ENCODE measurements at places on chromosomes 11 and 22.

DNA sequence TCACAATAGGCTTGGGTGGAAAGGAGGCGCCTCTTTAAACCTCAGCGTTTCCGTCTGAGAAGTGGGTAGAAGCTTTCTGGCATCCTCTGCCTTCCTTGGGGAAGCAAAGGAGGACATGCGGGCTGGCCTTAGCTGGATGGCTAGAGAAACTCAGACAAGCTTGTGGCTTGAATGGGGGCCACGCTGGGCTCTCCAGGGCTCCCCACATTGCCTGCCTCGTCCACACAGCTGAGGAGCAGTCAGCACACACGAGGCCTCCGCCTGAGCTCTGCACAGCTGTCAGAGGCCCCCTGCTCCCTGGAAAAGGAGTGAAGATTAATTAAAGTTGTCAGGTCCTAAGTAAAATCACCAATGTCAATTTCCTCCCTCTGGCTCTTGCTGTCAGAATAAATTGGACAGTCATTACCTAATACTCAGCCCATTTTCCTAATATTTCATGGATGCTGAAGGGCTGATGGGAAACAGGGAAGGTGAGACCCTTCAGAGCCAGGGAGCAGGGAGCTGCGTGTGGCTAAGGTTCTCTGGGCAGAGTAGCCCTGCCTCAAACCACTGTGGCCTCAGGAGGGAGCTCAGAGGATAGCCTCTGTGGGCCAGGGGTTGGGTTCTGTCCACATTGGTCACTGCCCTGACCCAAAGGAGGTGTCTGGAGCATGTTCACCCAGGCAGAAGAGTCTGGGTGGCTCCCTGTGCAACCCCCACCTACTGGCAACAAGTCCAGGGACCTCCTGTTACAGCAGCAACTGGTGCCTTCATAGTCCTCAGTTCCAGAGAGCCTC lies 118.3 kb upstream of the CD82 start:
- no peak for DNase-seq

- DNase-seq, result peak; percentile 40
Observed at GRCh38 chr11:125128450-125128849, 17.0 kb upstream of the TMEM218 start.

DNA sequence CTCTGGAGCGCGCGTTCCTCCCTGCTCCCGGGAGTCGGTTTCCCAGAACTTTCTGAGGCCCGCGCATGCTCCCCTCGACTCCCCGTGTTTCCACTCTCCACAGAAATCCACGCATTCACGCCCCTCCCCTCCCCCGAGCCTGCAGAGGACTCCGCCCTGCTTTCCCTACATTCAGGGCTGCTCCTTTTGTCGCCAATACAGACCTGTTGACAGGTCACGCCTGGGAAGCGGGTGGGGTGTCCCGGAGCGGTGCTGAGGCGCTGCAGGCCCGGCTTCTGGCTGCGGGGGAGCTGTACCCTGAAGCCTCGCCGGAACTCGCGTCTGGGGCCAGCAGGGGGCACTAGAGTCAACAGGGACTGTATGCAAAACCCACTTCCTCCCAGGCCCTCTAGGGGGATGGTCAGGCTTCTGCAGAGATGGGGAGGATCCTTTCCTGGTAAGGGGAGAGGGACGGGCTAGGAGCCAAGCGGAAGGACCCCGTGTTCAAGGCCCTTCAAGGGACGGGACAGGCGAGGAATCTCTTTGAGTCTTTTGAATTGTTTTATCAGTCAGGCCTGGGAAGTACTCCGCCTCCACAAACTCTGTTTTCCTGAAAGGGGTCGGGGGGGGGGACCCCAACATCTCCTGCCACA lies at the start of gene PRAME:
Gene PRAME, minus strand, starts transcription at position 294 of the 632 bp plus-strand sequence. CDS start 2,433 bp downstream, outside the sequence.
- DNase-seq, result no peak

GRCh38 chr11:134355656-134356055 lies 23.9 kb downstream of the GLB1L2 start:
- no peak for DNase-seq

DNA sequence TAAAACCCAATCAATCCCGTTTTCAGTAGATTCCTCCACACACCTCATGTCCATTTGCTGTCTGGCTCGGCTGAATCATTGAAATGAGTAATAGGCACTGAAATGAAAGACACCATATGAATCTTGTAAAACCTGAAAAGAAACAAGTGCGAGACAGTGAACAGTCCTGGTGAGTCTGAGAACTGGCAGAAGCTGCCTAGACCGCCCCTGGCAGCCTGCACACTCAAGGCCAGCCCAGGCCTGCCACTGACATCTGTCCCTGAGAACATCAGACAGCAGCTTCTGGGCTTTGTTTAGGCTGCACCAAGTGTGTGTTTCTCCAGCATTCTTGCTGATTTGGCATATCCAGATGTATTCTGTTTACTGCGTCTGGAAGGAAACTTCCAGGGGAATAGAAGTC lies 44.8 kb downstream of the ENDOD1 start:
- no peak for DNase-seq

GRCh38 chr11:67651976-67652781 lies 1.6 kb upstream of the ACY3 start:
- DNase-seq, result no peak

DNA sequence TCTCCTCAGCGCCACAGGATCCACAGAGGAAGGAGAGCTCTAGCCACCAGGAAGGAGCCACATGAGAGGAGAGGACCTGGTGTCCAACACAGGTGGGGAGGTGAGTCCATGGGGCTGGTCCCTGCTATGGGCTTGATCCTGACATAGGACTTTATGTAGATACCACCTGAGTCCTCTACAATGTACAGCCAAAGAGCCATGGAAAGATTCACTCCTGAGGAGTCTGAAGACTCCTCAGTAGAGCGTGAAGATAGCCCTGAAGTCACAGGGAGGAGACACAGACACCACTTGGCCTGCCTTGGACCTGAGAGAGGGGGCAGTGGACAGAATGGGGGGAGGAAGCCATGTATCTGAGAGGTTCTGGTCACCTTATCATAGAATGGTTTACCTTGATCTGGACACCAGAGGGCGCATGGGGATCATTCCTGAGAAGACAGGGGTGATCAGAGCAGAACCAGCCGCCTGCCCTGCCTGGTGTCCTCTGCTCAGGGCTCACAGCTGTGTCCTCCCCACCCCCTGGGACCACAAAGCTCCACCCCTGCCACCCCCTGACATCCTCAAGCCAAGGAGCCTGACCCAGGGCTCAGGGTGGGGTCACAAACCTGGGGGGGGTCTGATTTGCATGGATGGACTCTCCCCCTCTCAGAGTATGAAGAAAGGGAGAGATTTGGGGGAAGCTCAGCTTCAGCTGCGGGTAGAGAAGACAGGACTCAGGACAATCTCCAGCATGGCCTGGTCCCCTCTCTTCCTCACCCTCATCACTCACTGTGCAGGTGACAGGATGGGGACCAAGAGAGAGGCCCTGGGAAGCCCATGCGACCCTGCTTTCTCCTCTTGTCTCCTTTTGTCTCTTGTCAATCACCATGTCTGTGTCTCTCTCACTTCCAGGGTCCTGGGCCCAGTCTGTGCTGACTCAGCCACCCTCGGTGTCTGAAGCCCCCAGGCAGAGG lies 77.0 kb downstream of the ZNF280B start:
- DNase-seq, result no peak

DNA sequence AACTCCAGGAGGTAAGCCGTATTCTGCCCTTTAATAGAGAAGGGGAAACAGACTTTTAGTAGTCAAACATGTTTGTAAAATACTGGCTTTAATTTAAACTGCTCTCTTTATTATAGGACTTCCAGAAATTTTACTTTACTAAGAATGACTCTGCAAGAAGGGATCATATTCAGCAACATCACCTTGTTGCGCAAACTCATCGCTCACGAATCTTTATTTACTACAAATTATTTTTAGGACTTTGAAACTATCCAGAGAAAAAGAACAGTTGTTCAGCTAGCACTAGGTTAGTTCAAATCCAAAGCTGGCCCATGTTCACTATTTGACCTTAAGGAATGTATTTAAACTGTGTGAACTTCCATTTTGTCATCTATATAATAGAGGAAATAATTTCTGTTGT lies 498.3 kb upstream of the TENM4 start:
- no peak for DNase-seq

Measured in AG04449 (cell line).